Activated CD8-positive, alpha-beta memory T cell treated with anti-CD3 and anti-CD28 coated beads for 1 hour (primary cell): ENCODE measurements at places on chromosomes 2 and 18.

GRCh38 chr2:111032721-111033429 lies 87.8 kb upstream of the BCL2L11 start:
- DNase-seq: no peak

DNA sequence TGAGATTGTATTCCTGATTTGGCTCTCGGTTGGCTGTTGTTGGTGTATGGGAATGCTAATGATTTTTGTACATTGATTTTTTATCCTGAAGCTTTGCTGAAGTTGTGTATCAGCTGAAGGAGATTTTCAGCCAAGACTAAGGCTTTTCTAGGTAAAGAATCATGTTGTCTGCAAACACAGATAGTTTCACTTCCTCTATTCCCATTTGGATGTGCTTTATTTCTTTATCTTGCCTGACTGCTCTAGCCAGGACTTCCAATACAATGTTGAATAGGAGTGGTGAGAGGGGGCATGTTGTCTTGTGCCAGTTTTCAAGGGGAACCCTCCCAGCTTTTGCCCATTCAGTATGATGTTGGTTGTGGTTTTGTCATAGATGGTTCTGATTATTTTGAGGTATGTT lies 90.4 kb downstream of the CYP26B1 start:
- DNase-seq: no peak

DNA sequence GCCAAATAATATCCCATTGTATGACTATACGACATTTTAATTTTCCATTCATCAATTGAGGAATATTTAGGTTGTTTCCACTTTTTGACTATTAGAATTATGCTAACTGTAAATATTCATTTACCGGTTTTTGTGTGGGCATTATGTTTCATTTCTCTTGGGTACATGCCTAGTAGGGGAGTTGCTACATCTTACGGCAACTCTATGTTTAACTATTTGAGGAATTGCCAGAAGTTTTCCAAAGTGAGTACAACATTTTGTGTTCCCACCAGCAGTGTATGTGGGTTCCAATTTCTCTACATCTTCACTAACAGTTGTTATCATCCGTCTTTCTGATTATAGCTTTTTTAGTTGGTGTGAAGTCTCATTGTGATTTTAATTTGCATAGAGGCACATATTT lies 1.6 kb upstream of the KDSR start:
- DNase-seq: no peak

DNA sequence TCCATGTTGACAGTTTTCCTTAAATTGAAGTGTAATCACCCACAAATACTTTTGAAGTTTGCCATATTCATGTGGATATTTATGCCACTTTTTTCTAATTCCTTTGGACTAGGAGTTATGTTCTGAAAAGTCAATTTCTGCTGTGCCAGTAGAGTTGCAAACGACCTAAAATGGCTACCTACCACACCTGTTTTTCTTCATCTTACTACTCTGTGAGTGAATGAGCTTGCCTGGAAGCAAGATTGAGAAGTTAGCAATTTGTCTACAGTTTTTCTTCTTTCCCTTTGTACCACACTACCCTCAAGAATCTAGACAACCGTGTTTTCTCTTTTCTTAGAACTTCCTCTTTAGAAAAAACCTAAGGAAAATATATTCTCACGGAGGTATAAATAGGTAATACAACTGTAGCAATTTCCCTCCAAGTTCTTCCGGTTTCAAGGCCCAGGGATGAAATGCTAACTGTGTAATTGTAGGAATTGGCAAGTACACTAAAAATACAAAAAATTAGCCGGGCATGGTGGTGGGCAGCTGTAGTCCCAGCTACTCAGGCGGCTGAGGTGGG lies 7.3 kb upstream of the SLC39A10 start:
- no peak for DNase-seq

- no peak for DNase-seq
These were observed 657.8 kb upstream of the LINC00305 start for GRCh38 chr18:64806691-64807090.

DNA sequence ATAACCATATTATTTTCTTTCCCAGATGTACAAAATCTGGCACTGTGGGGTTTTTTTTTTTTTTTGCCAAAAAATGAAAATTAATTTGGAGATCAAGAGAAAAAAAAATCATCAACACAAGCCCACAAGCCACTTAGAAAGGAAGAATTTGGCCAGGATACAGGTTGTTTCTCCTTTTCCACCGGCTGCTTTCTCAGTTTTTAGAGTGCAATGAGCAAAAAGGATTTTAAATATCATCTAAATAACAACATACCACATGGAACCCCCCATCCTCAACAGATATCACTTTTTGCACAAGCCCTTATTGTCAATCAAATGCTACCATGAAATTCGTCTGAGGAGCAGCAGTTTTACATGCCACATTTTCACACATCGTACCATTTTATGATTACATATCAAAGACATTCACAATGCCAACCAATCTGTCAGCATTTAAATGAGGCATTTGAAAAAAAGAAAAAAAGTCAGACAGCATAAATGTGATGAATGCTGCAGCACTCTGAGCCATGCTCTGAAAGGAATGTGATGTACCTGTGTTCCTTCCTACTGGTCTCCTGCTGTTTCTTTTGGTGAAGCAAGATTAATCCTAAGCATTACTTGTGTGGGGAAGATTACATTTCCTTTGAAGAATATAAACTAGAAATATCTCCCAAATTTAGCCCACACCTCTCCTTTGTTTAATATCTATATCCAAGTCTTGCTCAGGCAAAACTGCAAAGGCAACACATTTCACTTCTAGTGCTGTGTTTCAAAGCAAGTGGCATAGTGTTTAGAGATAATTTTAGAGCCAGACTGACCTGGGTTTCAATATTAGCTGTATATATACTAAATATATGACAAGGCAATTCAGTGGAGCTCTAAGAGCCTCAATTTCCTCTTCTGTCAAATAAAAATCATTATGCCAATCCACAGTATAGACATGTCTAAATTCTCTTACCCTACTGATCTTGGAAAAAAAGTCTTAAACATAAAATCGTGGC lies 391.3 kb downstream of the CMPK2 start:
- DNase-seq: no peak

DNA sequence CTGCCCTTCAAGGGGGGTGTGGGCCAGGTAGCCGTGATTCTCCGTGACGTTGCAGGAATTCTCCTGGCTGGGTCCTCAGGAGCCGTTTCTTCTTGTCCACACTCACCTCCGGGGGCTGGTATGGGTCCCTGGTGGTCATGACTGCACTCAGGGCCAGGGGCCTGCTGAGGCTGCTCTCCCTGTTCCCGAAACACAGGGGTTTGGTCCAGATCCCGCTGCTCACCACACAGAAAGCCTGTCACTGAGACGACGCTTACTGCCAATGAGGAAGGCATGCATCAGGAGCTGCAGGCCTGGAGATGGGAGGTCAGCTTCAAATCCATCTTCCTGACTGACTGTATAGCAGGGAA lies 160.7 kb downstream of the RTP5 start:
- no peak for DNase-seq

DNA sequence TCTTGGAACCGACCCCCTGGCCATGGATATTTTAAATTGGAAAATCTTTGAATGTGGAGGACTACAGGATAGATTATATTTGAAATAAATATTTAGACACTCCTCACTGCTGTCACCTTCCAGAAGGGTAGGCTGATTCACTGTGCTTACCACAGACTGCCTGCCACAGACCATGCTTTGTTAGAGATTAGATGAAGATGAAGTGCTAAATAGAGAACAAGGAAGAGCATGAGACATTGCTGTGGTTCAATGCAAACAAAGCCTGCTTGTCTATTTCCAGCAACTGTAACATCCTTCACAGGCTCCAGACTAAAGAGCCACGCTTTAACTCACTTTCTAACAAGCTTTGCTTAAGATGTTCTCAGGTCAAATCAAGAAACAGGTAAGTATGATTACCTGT lies 81.0 kb upstream of the TMEM17 start:
- DNase-seq: no peak

- DNase-seq: no peak
These were observed 30.8 kb downstream of the TCF4 start for GRCh38 chr18:55557211-55557610.

GRCh38 chr2:180876506-180876905 lies 103.9 kb upstream of the UBE2E3 start:
- no peak for DNase-seq

DNA sequence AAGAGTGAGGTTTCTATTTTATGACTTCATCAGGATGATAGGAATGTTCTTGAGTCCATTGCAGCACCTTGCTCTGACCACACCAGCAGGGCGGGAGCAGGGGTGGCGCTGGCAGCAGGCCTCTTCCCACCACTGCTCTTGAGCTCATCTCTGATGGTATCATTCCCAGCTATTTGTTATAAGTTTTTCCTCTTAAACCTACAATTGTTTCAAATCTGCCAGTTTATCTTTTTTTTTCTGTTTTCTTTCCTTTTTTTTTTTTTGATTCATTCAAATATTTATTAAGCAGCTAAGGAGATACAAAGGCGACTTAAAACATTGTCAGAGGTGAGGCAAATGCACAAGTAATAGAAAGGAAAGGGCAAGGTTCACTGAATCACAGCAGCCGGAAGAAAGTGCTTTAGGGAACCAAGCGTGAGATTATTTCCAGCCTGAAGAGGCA lies 28.7 kb downstream of the NIFK start:
- DNase-seq: no peak
